ENCODE measurements at places on chromosomes 5 and 9. TPM values are rescaled to one million over a fixed set of nuclear protein-coding genes. Genes with fewer than 3 reads are reported as not detected.

GRCh38 chr9:115195912-115196311 lies 78.0 kb upstream of the TNC start:
- no peaks in the 10 kb centered on the region for H3K27me3 ChIP-seq
- H3K36me3 ChIP-seq = peaks cover 6% of the 10 kb centered on the region
- DNase-seq = no peak
- H3K4me1 ChIP-seq = peaks cover 8% of the 10 kb centered on the region
- H3K27ac ChIP-seq = no peak overlapping the region
- H3K4me3 ChIP-seq = no peak overlapping the region

- peaks cover 28% of the 10 kb centered on the region for H3K36me3 ChIP-seq
- no peak overlapping the region for H3K27ac ChIP-seq
- DNase-seq = no peak
- no peaks in the 10 kb centered on the region for H3K27me3 ChIP-seq
These were observed 39.6 kb upstream of the SAP30L start for GRCh38 chr5:154406231-154406630.

GRCh38 chr5:175629261-175629660 lies 28.6 kb upstream of the HRH2 start:
- no peak for DNase-seq
- H3K4me1 ChIP-seq = no peaks in the 10 kb centered on the region
- H3K27ac ChIP-seq = no peak overlapping the region
- H3K36me3 ChIP-seq = no peaks in the 10 kb centered on the region
- no peak overlapping the region for H3K4me3 ChIP-seq

DNA sequence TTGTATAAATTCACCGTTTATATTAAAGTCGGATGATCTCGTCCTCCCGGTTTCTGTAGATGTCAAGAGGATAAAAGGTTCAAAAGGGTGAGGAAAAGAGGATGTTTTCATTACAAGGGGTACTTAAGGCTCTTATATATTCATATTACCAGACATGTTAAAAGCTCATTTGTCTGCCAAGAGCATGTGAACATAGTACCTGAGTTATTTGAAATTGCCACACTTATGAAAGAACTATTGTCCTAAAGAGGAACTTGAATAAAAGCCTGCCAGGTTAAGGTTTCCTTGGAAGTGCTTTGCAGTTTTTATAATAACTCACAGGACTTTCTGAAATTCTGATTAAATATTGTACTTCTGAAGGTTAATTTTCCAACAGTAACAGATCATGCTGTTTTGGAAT lies 1915.1 kb downstream of the MAT2B start:
- no peaks in the 10 kb centered on the region for H3K27me3 ChIP-seq
- H3K36me3 ChIP-seq = no peaks in the 10 kb centered on the region
- DNase-seq = no peak
- H3K27ac ChIP-seq = no peak overlapping the region
- no peak overlapping the region for H3K4me3 ChIP-seq
- H3K4me1 ChIP-seq = no peaks in the 10 kb centered on the region

- H3K27ac ChIP-seq = no peak overlapping the region
- H3K4me1 ChIP-seq = peaks cover 6% of the 10 kb centered on the region
- no peak overlapping the region for H3K4me3 ChIP-seq
- H3K36me3 ChIP-seq = no peaks in the 10 kb centered on the region
These were observed 664.9 kb upstream of the WWC1 start for GRCh38 chr5:167626341-167627123.

- no peak for DNase-seq
- peaks cover 7% of the 10 kb centered on the region for H3K36me3 ChIP-seq
- no peak overlapping the region for H3K27ac ChIP-seq
- H3K4me3 ChIP-seq = no peak overlapping the region
These were observed 24.8 kb downstream of the STX17 start for GRCh38 chr9:99931155-99931840.

DNA sequence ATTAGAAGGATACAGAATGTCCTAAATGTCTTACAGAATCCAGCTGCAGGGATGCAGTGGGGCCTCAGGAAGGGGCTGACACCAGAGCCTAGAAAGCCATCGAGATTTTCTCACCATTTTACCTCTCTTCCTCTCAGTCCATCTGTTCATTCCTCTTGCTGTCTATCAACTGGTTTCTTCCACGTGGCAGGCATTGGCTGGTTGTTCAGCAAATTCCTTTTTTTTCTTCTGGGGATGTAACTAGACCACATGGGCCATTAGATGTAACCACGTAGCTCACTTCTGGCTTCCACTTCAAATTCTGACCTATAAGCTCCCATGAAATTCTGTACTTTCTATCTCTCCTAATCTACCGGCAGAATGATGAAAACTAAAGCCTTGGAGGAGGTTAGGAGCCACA lies 93.6 kb upstream of the MTAP start:
- peaks cover 6% of the 10 kb centered on the region for H3K4me1 ChIP-seq
- no peak overlapping the region for H3K4me3 ChIP-seq
- no peak for DNase-seq
- H3K36me3 ChIP-seq = no peaks in the 10 kb centered on the region
- H3K27ac ChIP-seq = no peak overlapping the region
- peaks cover 5% of the 10 kb centered on the region for H3K27me3 ChIP-seq

DNA sequence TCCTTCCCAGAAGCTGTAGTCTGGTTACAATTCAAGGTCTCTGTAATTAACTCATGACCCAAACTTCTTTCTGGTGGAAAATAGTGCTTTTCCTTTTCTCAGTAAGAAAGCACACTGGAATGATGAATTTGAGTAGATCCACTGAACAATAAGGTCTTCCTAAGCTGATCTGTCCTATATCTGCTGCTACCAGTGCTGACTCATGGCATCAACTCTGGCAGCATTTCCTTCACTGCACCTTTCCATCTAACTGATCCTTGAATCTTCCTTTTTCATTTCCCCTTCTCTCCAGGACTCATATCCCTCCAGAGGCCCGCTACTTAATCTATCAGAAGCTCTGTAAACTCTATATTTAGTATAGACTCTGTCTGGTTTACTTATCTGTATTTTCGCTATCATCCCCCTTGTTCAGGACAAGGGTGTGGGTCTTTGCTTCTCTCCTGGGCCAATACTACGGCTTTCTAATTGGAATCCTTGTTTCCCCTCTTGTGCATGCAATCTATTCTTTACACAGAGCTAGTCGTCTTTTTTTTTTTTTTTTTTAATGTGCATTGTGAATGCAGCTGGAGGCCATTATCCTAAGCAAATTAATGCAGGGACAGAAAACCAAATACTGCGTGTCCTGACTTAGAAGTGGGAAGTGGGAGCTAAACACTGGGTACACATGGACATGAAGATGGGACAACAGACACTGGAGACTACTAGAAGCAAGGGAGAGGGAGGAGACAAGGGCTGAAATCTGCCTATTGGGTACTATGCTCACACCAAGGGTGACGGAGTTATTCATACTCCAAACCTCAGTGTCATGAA lies 192.2 kb upstream of the RPS23 start:
- no peak for DNase-seq
- no peak overlapping the region for H3K27ac ChIP-seq
- no peaks in the 10 kb centered on the region for H3K27me3 ChIP-seq
- H3K36me3 ChIP-seq = no peaks in the 10 kb centered on the region
- H3K4me1 ChIP-seq = no peaks in the 10 kb centered on the region
- no peak overlapping the region for H3K4me3 ChIP-seq

- H3K4me3 ChIP-seq = no peak overlapping the region
- no peak overlapping the region for H3K27ac ChIP-seq
- H3K27me3 ChIP-seq = no peaks in the 10 kb centered on the region
- no peak for DNase-seq
- H3K4me1 ChIP-seq = no peaks in the 10 kb centered on the region
- no peaks in the 10 kb centered on the region for H3K36me3 ChIP-seq
These were observed 276.3 kb downstream of the EPB41L4A start for GRCh38 chr5:112142769-112143270.

Gene PDGFRB
- total RNA-seq = 5.4 TPM

DNA sequence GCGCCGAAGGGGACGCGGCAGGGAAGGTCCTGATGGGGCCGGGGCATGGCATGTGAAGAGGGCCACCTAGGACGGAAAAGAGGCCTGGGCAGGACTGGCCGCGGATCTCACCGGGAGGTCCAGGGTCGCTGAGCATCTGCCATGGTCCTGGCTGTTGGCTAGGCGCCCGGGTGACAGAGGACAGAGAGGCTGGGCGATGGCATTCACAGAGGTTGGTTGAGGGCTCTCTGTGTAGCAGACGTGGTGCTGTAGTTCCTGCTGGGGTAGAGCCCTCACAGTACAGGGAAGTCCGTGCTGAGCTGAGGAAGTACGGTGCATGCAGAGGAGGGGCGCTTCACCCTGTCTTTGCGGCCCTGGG lies 427 bp downstream of the PCYOX1L start:
- H3K4me1 ChIP-seq = no peaks in the 10 kb centered on the region
- H3K36me3 ChIP-seq = peaks cover 13% of the 10 kb centered on the region

Gene FBXO4
- 0.84 TPM for total RNA-seq

DNA sequence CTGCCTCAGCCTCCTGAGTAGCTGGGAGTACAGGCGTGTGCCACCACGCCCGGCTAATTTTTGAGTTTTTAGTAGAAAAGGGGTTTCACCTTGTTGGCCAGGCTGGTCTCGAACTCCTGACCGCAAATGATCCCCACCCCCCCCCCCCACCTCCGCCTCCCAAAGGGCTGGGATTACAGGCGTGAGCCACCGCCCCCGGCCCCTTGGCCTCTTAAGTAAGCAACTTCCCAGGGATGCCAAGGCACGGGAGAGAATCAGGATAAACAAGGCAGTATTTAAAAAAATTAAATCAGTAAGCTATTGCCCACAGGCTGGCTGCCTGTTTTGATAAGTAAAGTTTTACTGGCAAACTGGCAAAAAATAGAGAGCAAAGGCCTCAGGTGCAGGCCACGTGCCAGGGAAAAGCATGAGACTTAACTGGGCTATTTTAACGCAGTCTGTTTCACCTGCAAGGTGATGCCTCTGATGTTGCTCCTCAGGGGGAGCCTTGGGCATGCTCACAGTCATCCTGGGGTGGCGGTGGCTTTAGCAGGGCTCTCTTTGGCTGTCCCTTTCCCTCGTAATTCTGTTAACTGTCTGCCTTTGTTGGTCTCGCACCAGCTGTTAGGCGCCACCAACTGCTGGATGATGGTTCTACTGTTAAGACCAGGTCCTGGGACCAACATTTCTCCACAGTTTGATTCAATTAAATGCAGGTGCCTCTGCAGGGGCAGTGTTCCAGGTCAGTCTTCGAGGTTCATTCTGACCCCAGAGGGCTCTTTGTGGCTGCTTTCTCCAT lies 19.4 kb upstream of the RNF130 start:
- H3K4me3 ChIP-seq = no peak overlapping the region
- peak; percentile 92 for DNase-seq
- no peaks in the 10 kb centered on the region for H3K36me3 ChIP-seq
- no peak overlapping the region for H3K27ac ChIP-seq
- H3K27me3 ChIP-seq = no peaks in the 10 kb centered on the region

Gene ANKRD20A1
- 2.7 TPM for total RNA-seq

- no peaks in the 10 kb centered on the region for H3K36me3 ChIP-seq
- H3K4me1 ChIP-seq = no peaks in the 10 kb centered on the region
- H3K27me3 ChIP-seq = no peaks in the 10 kb centered on the region
- DNase-seq = peak; percentile 86
- H3K27ac ChIP-seq = no peak overlapping the region
These were observed 23.4 kb downstream of the MINAR2 start for GRCh38 chr5:129771058-129771838.

DNA sequence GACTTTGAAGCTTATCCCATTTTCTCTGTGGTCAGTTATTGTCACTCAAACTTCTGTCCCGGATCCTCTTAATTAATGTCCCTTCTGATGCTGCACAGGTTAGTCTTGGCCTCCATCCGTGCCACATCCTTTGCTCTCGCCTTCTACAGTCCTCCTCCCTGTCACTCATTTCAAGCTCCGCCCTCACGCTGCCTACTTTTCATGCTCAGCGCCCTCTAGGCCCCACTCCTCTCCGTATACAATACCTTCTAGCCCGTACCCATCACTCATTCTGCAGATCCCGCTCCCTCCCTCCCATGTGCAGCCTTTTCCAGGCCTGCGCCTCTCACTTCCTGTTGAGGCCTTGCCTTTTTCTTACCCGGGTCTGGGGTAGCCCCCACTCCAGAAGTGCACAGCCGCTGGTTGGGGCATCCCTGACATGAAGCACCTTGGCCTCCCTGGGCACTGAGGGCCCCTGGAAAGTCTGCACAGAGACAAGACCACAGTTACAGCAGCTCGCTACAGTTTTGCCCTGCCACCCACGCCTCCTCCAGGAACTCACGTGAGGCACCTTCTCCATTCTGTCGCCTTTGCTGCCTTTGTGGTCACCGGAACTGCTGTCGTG lies 88.5 kb upstream of the SLC25A48 start:
- no peaks in the 10 kb centered on the region for H3K36me3 ChIP-seq
- no peaks in the 10 kb centered on the region for H3K4me1 ChIP-seq
- no peak for DNase-seq

DNA sequence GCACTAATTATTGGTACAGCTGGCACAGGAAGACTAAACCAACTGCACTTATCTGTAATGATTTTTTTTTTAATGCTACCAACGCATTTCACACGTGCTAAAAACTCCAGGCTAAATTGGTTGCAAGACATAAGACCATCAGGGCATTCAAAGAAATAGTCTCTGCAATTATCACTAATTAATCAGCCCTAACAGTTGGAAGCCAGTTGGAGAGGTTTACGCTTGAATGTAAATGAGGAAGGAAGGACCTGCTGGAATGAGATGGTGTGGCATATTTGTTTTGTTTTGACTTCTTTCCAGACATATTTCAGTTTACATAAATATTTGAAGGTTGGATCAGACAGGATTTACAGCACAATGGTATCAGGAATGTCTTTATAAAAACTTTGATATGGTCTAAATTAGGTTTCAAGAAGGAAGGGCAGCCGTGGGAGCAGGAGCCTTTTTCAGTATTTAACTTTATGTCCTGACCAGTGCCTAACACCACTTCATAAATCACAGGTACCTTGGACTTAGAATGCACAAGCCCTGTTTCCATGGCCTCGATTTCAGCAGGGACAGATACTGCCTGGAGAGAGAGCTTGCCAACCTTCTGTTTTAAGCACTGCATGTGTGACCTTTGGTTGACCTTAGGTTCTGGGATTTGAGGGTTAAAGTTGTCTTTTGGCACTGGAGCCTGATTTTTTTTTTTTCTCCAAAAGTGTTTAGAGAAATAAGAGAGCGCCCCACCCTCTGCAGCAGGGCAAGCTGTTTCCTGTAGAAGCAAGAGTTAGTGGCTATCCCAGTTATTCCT lies 199.8 kb upstream of the MAP3K1 start:
- H3K27ac ChIP-seq = no peak overlapping the region
- no peak overlapping the region for H3K4me3 ChIP-seq
- no peak for DNase-seq
- H3K36me3 ChIP-seq = no peaks in the 10 kb centered on the region
- H3K4me1 ChIP-seq = peaks cover 19% of the 10 kb centered on the region

- H3K4me1 ChIP-seq = no peaks in the 10 kb centered on the region
- H3K4me3 ChIP-seq = no peak overlapping the region
- H3K27ac ChIP-seq = no peak overlapping the region
- no peaks in the 10 kb centered on the region for H3K27me3 ChIP-seq
These were observed 3.1 kb downstream of the TOR1B start for GRCh38 chr9:129806061-129806460.

- DNase-seq = no peak
- H3K4me1 ChIP-seq = peaks cover 6% of the 10 kb centered on the region
- no peak overlapping the region for H3K27ac ChIP-seq
- H3K27me3 ChIP-seq = no peaks in the 10 kb centered on the region
These were observed 38.1 kb downstream of the CRHBP start for GRCh38 chr5:76990899-76991459.

Gene GLRA1
- total RNA-seq = not detected

Gene MBLAC2
- 8.4 TPM for total RNA-seq

All from endodermal cell (in vitro differentiated cells).